ENCODE measurements at places on chromosomes 11 and 22. TPM values are rescaled to one million over a fixed set of nuclear protein-coding genes. Genes with fewer than 3 reads are reported as not detected.

GRCh38 chr11:103898577-103899336 lies 137.7 kb upstream of the DDI1 start:
- H3K4me1 ChIP-seq: no peaks in the 10 kb centered on the region
- DNase-seq: no peak
- no peaks in the 10 kb centered on the region for H3K27me3 ChIP-seq
- H3K36me3 ChIP-seq: no peaks in the 10 kb centered on the region
- H3K27ac ChIP-seq: no peak overlapping the region
- no peak overlapping the region for H3K4me3 ChIP-seq

The MRGPRF gene
- not detected for total RNA-seq

DNA sequence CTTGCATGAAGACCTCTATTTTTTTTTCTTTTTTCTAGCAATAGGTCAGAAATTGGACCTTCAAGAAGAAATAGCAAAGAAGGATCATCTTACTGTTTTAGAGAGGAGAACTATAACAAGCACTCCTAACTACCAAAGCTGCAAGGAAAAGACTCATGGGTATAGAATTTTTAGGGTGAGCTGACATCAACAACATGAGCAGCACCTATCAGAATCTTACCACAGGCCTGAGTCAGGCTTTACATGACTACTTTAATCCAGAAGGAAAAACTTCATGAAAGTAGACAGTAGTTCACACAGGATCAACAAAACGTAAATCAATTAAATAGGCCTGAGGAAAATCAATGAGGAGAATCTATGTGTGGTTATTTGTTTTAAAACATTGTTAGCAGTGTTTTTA lies 130.5 kb downstream of the FAM76B start:
- H3K4me3 ChIP-seq: no peak overlapping the region
- H3K36me3 ChIP-seq: no peaks in the 10 kb centered on the region
- H3K27ac ChIP-seq: no peak overlapping the region
- peaks cover 26% of the 10 kb centered on the region for H3K4me1 ChIP-seq
- H3K27me3 ChIP-seq: no peaks in the 10 kb centered on the region
- DNase-seq: no peak

The ELFN2 gene
- 0.57 TPM for total RNA-seq

The MLC1 gene
- 0.05 TPM for total RNA-seq

DNA sequence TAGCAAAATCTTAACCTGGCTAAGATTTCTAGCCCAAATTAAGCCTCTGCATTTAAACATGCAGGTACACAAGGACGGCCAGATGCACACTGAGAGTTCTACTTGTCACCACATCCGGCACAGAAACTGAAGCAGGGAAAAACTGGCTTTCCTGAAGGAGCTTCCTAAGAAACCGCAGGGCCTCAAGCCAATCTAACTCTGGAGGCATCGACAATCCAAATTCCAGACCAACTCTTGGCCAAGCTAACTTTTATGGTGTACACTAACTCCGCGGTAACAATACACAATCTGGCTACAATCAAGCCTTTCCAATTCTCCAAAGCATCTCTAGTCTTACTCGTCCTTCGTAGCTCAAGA lies 1.2 kb downstream of the MSANTD2 start:
- H3K36me3 ChIP-seq: no peaks in the 10 kb centered on the region
- peak overlapping the region; percentile 89 for H3K27ac ChIP-seq
- H3K27me3 ChIP-seq: no peaks in the 10 kb centered on the region
- peak; percentile 9 for DNase-seq
- H3K4me3 ChIP-seq: peak overlapping the region; percentile 85

The NOX4 gene
- total RNA-seq: not detected

GRCh38 chr22:19166421-19166820 lies 12.1 kb downstream of the SLC25A1 start:
- peaks cover 40% of the 10 kb centered on the region for H3K27me3 ChIP-seq
- no peak overlapping the region for H3K4me3 ChIP-seq
- H3K36me3 ChIP-seq: peaks cover 1% of the 10 kb centered on the region
- no peak overlapping the region for H3K27ac ChIP-seq
- H3K4me1 ChIP-seq: peaks cover 11% of the 10 kb centered on the region
- no peak for DNase-seq

DNA sequence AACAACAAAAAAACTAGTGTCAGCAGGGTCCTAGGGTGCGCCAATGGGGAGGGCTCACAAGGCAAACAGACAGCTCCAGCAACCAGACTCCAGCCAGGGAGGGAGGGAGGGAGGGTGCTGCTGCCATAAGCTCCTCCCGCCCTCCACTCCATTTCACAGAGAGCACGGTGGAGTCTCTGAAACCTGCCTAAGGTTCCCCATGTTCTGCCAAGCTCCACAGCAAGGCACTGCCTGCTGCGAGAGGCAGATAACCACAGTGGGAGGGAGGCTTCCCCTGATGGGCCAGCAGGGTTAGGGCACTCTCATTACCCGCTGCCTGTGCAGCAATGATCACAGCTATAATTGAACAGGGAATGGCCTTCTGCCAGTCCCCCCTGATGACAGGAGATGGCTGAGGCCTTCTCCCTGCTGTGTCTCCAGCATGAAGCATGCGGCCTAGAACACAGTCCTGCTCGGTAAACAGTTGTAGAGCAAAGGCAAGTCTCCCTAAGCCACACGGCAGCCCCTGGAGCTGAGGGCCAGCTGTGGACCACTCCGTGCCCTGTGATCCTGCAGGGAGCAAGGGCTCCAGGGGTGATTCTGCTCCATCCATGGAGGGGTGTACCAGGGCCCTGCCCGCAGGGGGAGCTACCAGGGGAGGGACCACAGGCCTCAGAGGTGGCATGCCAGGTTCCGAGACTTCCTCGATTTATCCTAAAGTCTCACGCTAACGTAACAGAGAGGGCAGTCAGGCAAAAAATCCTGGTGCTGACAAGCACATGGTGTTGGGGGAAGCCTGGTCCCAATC lies 42.9 kb downstream of the PC start:
- H3K27me3 ChIP-seq: no peaks in the 10 kb centered on the region
- H3K36me3 ChIP-seq: no peaks in the 10 kb centered on the region
- no peak overlapping the region for H3K27ac ChIP-seq
- H3K4me1 ChIP-seq: no peaks in the 10 kb centered on the region
- no peak overlapping the region for H3K4me3 ChIP-seq

DNA sequence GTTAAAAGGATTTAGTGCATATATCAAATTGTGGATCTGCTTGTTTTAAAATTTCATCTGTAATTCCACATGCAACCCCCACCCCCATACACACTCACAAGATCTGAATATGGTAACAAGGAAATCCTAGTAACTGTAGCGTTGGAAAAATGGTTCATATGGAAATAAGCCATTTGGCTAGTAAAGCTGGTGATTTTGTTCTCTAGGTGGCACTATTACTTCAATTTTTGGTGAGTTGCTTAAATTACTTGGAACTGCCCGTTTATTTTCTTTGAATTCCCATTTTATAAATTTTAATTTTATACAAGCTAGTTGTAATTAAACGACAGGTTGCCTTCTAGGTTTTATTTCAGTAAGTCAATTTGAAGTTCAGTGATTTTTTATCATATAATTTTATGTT lies 5.3 kb downstream of the BDNF start:
- peaks cover 2% of the 10 kb centered on the region for H3K36me3 ChIP-seq
- H3K4me1 ChIP-seq: peaks cover 16% of the 10 kb centered on the region
- H3K27ac ChIP-seq: no peak overlapping the region
- H3K27me3 ChIP-seq: peaks cover 40% of the 10 kb centered on the region
- no peak overlapping the region for H3K4me3 ChIP-seq
- no peak for DNase-seq

DNA sequence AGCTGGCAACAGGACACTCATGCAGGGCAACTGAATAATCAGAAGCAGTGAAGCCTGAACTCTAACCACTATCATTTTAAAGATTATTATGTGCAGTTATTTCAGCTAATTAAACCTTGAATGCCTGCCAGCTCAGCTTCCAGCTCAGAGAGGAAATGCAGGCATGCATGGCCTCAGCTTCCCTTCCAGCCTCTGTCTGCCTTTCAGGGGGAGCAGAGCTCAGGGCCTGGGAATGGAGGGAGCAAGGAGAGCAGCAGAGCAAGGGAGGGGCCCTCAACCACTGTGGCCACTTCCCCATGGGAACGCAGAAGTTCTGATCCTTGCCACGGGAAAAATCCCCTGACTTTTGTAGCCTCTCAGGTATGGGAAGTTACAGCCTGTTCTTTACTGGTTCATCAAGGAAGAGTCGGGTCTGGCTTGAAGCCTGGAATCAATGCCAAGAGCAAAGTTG lies 32.5 kb upstream of the APLNR start:
- no peaks in the 10 kb centered on the region for H3K4me1 ChIP-seq
- DNase-seq: no peak
- no peak overlapping the region for H3K27ac ChIP-seq
- no peak overlapping the region for H3K4me3 ChIP-seq
- H3K27me3 ChIP-seq: peaks cover 8% of the 10 kb centered on the region
- H3K36me3 ChIP-seq: no peaks in the 10 kb centered on the region

The OR4A16 gene
- total RNA-seq: not detected

GRCh38 chr22:48902001-48902869 lies 925.4 kb downstream of the BRD1 start:
- H3K27me3 ChIP-seq: peaks cover 40% of the 10 kb centered on the region
- no peaks in the 10 kb centered on the region for H3K4me1 ChIP-seq
- no peak overlapping the region for H3K27ac ChIP-seq
- H3K4me3 ChIP-seq: no peak overlapping the region
- DNase-seq: no peak

GRCh38 chr11:45022294-45023064 lies 71.8 kb upstream of the TP53I11 start:
- H3K4me1 ChIP-seq: peaks cover 13% of the 10 kb centered on the region
- H3K27me3 ChIP-seq: no peaks in the 10 kb centered on the region
- no peak for DNase-seq
- no peaks in the 10 kb centered on the region for H3K36me3 ChIP-seq
- no peak overlapping the region for H3K4me3 ChIP-seq

The FOLR1 gene
- not detected for total RNA-seq

DNA sequence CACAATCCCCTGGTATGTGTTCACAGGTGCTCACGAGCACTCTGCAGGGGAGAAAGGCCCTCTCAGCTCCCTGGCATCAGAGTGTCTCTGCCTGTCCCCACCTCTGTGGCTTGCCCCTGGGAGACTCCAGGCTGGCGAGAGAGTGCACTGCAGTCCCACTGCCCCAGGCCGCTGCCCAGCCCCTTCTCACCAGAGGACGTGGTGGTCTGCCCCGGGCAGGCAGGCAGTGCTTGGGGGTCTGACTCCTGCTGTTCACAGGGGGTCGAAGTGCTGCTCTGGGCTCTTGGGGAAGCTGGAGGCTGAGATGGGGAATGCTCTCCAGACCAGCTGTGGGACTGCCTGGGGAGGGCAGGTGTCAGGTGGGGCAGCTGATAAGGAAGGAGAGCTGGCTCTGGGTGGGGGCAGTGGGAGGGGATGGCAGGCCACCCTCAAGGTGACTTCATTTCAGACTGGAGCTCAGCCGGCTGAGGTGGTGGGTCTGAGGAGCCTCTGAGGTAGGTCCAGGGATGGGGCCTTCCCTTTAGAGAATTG lies 151.0 kb upstream of the B3GAT1 start:
- H3K4me3 ChIP-seq: no peak overlapping the region
- H3K27me3 ChIP-seq: peaks cover 3% of the 10 kb centered on the region
- no peaks in the 10 kb centered on the region for H3K36me3 ChIP-seq
- H3K27ac ChIP-seq: no peak overlapping the region
- no peaks in the 10 kb centered on the region for H3K4me1 ChIP-seq
- DNase-seq: no peak

The ROM1 gene
- total RNA-seq: 0.52 TPM

The IL10RA gene
- 16.1 TPM for total RNA-seq

DNA sequence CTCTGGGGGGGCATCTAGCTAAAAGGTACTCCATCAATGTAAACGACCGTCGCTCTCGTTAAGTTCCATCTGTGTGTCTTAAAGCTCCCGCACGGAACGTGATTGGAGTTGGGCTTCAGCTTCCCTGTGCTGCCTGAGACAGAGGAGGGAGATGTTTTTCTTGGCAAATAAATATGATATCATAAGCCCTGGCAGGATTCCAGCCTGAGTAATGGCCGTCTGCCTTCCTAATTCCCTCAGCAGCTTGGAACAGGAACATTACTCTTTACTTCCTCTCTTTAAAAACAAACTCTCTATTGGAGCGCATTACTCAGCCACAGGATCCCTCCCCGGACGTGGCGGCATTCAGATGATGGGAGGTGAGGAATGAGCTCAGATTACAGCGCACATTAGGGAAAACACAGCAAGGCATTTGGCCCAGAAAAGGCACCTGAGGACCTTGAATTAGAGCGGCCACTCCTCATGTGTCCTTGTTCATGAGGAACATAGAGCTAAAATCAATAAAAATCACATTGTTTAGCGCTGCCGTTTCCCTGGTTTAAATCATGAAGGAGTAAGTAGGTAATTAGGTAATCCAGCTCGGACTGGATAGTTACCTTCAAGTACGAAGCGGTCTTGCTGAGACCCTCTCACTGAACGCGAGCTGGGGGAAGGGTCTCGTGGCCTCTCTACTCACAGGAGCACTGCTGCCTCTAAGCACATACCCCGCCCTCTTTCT lies 230.4 kb downstream of the ST3GAL4 start:
- H3K36me3 ChIP-seq: no peaks in the 10 kb centered on the region
- H3K27ac ChIP-seq: no peak overlapping the region
- DNase-seq: no peak

DNA sequence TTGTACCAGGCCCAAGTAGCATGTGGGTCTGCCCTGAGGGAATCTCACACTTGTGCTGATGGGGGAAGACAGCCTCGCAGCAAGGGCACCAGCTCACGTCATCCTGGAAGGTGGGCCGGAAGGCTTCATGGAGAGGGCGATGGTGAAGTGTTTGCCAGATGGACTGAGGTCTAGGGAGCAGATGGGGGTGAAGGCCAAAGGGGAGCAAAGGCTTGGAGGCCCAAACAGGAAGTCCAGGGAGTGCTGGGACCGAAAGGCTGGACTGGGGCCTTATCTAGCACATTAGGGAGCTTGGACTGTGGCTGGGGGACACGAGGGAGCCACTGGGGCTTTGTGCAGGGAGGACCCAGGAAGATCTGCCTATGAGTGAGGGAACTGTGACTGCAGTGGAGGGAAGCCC lies 1.2 kb upstream of the TNFRSF13C start:
- peaks cover 6% of the 10 kb centered on the region for H3K27me3 ChIP-seq
- no peak for DNase-seq
- H3K36me3 ChIP-seq: peaks cover 4% of the 10 kb centered on the region
- H3K27ac ChIP-seq: no peak overlapping the region
- H3K4me3 ChIP-seq: no peak overlapping the region
- peaks cover 28% of the 10 kb centered on the region for H3K4me1 ChIP-seq

The TEX12 gene
- total RNA-seq: not detected

The PTPRCAP gene
- 56.8 TPM for total RNA-seq

The MS4A3 gene
- total RNA-seq: not detected

The GDPD4 gene
- not detected for total RNA-seq

GRCh38 chr11:61764606-61765260 lies 12.3 kb downstream of the MYRF start:
- H3K36me3 ChIP-seq: no peaks in the 10 kb centered on the region
- H3K27me3 ChIP-seq: no peaks in the 10 kb centered on the region

DNA sequence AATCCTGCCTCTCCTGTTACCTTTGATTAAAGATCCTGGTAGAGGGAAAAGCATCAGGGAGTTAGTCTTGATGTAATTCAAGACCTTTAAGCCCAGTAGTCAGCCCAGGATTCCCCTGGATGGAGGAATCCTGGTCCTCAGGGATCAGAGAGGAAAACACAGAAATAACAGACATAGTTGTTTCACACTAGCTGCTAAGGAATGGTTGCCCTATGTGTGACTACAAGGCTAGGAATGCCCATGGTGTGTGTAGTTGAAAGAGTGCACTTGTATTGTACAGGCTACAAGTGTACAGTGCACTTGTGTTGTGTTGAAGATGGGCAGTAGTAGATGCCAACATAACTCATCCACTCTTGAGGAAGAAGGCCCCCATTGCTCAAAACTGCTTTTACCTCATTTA lies 226.8 kb downstream of the AASDHPPT start:
- H3K27me3 ChIP-seq: no peaks in the 10 kb centered on the region
- no peaks in the 10 kb centered on the region for H3K4me1 ChIP-seq
- DNase-seq: no peak
- no peak overlapping the region for H3K27ac ChIP-seq

GRCh38 chr11:44475114-44475686 lies 90.3 kb upstream of the CD82 start:
- no peak for DNase-seq
- H3K4me3 ChIP-seq: no peak overlapping the region
- no peaks in the 10 kb centered on the region for H3K4me1 ChIP-seq
- H3K27ac ChIP-seq: no peak overlapping the region
- peaks cover 7% of the 10 kb centered on the region for H3K27me3 ChIP-seq

Measured in activated naive CD4-positive, alpha-beta T cell treated with anti-CD3 and anti-CD28 coated beads for 36 hours (primary cell).